ENCODE measurements at places on chromosomes 2 and 18.

GRCh38 chr2:95385570-95385984, 16.9 kb upstream of the FAHD2A start:
- no peak for DNase-seq

DNA sequence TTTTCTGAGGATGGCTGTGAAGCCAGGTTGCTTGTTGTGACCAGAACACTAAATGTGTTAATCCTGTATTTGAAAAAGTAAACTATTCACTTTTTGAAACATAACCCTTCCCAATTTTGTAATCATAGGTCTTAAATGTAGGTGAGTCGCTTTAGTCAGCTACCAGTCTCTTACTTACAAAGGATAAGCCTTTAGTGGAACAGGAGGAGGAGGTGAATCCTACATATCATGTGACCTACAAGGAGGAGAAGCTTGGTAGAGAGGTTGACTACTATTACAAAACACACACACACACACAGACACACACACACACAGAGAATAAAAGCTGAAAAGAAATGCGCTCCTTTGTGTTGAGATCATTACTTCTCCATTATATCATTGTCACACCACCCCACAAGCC, 59.9 kb upstream of the SPAG16 start:
- DNase-seq = no peak

- no peak for DNase-seq
Observed at GRCh38 chr18:67876871-67877270, 360.4 kb upstream of the DSEL start.

- no peak for DNase-seq
Observed at GRCh38 chr2:207515671-207516070, 14.1 kb upstream of the CREB1 start.

DNA sequence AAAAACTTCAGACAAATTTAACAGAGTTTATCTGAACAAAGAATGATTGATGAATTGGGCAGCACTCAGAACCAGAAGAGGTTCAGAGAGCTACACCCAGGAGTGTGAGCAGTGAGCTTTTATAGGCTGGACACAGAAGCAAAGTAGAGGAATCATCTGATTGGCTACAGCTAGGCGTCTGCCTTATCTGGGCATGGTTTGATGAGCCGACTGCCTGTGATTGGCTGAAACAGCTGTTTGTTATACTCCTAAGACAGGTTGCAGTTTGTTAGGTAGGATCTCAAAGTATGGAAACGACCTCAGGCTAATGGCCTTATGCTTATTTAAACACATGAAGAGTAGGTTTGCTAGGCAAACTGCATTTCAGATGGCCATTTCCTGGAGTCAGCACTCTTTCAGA, 188.9 kb downstream of the MYO1B start:
- no peak for DNase-seq

GRCh38 chr2:86052676-86053075, 53.0 kb downstream of the POLR1A start:
- no peak for DNase-seq

DNA sequence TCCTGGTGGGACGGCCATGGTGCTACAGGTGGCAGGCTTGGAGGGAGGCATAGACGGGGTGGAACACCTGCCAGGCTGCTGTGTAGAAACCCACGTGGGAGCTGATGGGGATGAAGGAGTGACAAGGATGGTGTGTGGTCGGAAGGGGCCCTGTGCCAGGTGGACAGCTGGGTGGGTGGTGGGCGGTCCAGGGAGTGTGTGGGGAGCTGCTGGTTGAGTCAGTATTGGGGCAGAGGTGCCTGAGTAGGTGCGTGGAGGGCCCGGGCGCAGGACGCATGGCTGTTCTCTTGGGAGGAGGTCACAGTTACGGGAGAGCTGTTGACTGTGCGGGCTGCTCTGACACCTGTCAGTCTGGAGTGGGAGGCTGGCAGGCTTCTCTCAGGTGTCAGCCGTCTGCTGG, 12.6 kb upstream of the D2HGDH start:
- DNase-seq = no peak

- DNase-seq = no peak
Observed at GRCh38 chr18:44771956-44772917, 91.5 kb downstream of the SETBP1 start.

DNA sequence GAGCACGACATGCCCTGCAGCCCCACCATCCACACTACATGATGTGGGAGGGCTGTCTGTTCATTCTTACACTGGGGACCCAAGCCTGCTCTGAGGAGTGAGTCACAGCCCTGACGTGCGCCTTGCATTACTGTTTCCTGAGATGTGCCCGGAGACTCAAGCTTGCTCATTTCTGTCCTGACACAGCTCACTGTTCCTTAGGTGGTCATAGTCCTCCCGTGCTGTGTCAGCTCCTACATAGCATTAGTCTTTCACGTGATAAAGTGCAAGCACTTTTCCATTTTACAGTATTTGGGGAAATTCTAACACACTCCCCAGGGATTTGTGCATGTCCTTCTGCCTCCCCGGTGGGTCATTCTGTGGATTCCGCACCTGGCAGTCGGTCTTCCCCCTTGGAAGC, 46.2 kb upstream of the TRIM43B start:
- peak; percentile 69 for DNase-seq

DNA sequence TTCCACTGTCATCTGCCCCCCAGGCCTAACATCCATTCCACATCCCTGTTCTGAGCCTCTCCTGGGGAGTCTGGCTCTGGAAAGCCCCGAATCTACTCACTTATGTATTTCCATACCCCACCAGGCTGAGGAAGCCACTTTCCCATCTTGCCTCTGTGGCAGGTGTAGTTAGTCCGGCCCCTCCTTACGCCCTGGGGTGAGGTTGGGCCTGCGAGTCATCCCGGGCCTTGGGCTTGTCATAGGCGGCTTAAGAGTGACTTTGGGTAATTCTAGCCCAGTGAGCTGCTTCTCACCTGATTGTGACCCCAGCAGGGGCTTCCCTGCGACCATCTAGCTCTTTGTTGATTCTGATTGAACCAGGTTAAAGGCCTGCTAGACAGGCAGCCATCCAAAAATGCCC, 21.1 kb downstream of the PCARE start:
- no peak for DNase-seq

DNA sequence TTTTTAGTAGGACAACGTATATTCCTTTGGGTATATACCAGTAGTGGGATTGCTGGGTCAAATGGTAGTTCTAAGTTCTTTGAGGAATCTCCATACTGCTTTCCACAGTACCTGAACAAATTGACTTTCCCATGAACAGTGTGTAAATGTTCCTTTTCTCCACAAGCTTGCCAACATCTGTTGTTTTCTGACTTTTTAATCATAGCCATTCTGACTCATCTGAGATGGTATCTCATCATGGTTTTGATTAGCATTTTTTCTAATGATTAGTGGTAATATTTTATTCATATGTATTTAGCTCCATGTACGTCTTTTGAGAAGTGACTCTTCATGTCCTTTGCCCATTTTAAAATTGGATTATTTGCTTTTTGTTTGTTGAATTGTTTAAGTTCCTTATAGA, 58.4 kb upstream of the CERS6 start:
- DNase-seq = peak; percentile 4

GRCh38 chr2:10654069-10654468, 35.7 kb downstream of the NOL10 start:
- DNase-seq = peak; percentile 45

GRCh38 chr2:226611944-226612318, 187.7 kb downstream of the IRS1 start:
- DNase-seq = peak; percentile 73

DNA sequence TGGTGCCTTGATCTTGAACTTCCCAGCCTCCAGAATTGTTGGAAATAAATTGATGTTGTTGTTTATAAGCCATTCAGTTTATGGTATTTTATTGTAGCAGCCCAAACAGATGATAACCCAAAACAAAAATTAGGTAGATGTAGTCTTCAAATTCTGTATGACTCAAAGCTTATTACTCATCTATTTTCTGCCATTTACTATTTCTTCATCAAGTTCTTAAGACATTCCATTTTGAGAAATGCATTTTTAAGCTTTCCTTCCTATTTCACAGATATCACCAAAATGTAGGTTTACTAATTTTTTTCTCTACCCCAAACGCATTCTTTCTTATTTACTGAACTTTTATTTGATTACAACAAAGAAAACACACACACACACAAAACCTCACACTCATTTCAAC, 148.2 kb downstream of the RND3 start:
- no peak for DNase-seq

DNA sequence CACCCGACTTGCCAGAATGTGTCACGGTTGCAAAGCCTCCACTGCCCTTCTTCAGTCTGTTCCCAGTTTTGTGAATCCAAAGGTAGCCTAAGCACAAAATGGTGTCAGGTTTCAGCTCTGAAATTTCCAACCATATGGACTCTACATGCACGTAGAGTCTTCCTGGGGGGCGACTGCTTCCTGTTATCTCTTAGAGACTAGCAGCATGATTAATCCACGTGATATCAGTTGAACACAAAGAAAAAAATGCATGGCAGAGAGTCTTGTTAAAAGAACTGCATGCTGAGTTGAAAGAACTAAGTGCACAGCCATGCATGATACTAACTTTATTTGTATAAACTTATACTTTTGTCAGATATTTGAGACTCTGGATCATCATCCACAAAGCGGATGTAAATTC, 404.4 kb downstream of the SOCS6 start:
- peak; percentile 45 for DNase-seq

- peak; percentile 51 for DNase-seq
Observed at GRCh38 chr2:74532222-74532621, 2.5 kb downstream of the HTRA2 start.

DNA sequence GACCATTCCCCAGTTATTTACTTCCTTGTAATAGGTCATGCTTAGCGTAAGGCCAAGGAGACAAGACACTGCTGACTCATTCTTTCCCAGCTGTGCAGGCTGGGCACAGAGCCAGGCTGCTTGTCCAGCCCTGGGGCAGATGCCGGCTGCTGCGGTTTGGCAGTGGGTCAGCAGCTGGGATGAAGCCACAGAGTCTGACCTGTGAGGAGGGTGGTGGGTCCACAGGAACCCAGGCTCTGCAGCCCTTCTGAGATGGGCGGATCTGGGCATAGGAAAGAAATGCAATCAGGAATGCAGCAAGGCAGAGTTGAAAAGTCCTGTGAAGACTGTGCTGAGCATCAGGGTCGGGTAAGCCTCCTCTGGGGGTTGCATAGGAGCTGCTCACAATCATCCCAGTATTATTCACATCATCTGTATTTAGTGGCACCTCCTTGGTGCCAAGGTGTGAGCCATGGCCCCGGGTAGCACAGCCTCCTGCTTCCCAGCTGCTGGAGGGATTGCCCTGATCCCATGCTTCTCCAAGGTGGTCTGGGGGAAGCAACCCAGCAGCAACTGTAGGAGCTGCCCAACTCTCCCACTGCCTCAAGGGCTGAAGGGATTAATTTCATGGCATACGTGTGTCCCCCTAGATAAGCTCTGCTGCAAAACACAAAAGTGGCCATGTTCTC, 139.0 kb downstream of the DDX1 start:
- DNase-seq = peak; percentile 78

- peak; percentile 31 for DNase-seq
Observed at GRCh38 chr18:29188760-29189159, 1011.8 kb upstream of the CDH2 start.

GRCh38 chr2:40353231-40353630, 98.7 kb downstream of the SLC8A1 start:
- no peak for DNase-seq

- DNase-seq = peak; percentile 9
Observed at GRCh38 chr2:178747767-178748166, 59.5 kb downstream of the TTN start.

DNA sequence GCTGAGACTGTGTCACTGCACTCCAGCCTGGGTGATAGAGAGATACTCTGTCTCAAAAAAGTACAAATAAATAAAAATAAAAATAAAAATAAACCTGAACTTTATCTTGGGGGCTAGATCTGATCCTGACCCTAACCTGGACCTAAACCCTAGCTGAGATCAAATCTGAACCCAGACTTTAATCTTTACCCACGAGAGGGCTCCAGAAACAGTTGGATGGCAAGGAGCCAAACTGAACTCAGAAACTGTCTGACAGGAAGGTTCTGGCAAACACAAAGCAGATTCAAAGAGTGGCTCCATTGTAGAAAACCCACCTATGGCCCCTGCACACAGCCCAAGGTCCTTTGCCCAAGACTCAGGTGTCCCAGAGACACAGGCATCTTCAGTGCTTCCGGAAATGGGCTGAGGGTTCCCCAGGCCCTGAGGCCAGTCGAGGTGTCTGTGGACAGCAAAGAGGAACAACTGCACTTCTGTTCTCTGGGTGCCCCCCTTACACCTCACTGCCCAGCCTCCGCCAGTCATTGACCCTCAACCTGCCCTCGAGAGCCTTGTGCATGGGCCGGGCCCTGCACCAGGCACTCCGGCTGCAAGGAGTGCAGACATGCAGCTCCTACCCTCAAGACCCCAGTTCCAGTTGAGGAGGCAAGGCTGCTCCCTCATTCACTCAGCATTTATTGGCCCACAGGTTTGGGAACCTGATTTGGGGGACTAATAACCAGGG, 95.2 kb downstream of the TFCP2L1 start:
- DNase-seq = no peak

GRCh38 chr2:121136323-121136722, 148.7 kb downstream of the TFCP2L1 start:
- no peak for DNase-seq

GRCh38 chr2:197152451-197153228, 157.9 kb downstream of the ANKRD44 start:
- peak; percentile 47 for DNase-seq

GRCh38 chr2:48707466-48707865, 48.1 kb downstream of the LHCGR start:
- DNase-seq = no peak

- DNase-seq = peak; percentile 19
Observed at GRCh38 chr2:161206471-161207032, 46.3 kb downstream of the TANK start.

- DNase-seq = no peak
Observed at GRCh38 chr18:43507842-43508481, 230.7 kb upstream of the SYT4 start.

GRCh38 chr2:179454443-179455171, 190.0 kb upstream of the SESTD1 start:
- DNase-seq = peak; percentile 95

- DNase-seq = no peak
Observed at GRCh38 chr2:161980976-161981375, 93.0 kb downstream of the DPP4 start.

DNA sequence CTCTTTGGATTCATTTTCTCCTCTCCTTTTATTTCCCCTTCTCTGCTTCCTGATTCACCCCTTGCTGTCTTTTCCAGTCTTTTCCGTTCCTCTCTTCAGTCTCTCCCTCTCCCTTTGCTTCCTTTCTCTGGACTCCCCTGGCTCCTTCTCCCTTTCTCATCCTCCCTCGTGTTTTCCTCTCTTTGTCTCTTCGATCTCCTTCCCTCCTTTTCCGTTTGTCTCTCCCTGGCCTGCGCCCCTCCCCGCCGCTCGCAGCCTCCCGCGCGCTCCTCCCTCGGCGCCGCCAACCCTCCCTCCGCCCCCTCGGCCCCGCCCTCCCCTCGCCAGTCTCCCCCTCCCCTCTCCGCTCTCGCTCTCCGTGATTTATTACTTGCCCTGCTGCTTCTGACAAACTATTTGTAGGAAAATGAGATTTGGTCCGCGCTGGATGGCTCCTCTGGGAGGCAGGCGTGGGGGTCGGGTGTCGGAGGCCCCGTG, 46.0 kb upstream of the PAX8 start:
- DNase-seq = peak; percentile 83

GRCh38 chr2:2892378-2892777, 485.2 kb downstream of the EIPR1 start:
- no peak for DNase-seq
